AG08395 (cell line): ENCODE measurements at places on chromosomes 7 and 10.

- DNase-seq = no peak
These were observed 511.0 kb downstream of the XPNPEP1 start for GRCh38 chr10:109412353-109412752.

GRCh38 chr7:45881759-45882464 is 6.4 kb upstream of the IGFBP1 start:
- peak; percentile 89 for DNase-seq

GRCh38 chr7:137954614-137955013 is 47.3 kb downstream of the CREB3L2 start:
- no peak for DNase-seq

DNA sequence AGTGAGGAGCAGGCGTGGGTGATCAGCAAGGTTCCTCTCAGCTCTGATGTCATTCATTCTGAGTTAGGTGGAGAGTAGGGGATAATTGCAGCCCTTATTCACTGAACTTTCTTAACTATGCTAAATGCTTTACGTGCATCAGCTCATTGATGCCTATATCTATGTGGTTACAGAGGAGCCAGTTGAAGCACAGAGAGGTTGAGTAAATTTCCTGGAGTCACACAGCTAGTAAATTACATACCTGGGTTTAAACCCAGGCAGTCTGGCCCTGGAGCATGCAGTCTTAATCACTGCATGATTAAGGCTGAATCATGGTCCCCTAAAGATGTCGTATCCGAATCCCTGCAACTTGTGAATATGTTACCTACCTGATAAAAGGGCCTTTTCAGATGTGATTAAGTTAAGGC is 99.6 kb downstream of the GRK5 start:
- no peak for DNase-seq
